Left lung (tissue), 14 donors: ENCODE measurements at places on chromosomes 4 and X. TPM values are rescaled to one million over a fixed set of nuclear protein-coding genes. Genes with fewer than 3 reads are reported as not detected.

The WDR1 gene
- 303 TPM for total RNA-seq

The TMEM156 gene
- total RNA-seq, result 1.1 TPM

The LNX1 gene
- 2.5 TPM for total RNA-seq

The STPG2 gene
- total RNA-seq, result 0.76 TPM

The FAM184B gene
- total RNA-seq, result 0.06 TPM

The ALAS2 gene
- 1.0 TPM for total RNA-seq

The PLK4 gene
- total RNA-seq, result 5.8 TPM

The FHIP1A gene
- total RNA-seq, result 20.0 TPM

DNA sequence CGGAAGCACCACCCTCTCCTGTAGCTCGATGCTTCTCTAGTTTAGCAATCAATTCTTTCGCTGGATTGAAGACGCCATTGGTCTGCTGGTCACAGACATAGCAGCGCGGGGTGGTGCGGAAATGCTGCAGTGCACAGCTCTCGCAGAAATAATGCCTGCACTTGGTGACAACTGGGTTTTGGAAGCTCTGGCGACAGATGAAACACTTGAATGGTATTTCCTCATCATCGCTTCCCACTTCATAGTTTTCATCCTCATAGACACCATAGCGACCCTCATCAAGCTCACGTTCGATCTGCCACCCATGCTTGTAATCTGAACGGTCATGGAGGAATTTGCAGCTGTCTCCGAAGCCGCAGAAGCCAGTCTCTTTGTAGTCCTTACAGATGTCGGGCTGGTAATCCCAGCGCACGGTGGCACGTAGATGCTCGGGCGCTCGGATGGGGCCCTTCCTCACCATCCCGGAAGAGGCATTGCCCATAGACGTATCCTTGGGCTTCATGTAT, 854 bp downstream of the RNF113A start:
- peak; percentile 21 for DNase-seq

GRCh38 chrX:13014111-13015096, 30.0 kb downstream of the FAM9C start:
- no peak for DNase-seq

- DNase-seq, result no peak
Observed at GRCh38 chrX:155215443-155216178, 649 bp upstream of the VBP1 start.

DNA sequence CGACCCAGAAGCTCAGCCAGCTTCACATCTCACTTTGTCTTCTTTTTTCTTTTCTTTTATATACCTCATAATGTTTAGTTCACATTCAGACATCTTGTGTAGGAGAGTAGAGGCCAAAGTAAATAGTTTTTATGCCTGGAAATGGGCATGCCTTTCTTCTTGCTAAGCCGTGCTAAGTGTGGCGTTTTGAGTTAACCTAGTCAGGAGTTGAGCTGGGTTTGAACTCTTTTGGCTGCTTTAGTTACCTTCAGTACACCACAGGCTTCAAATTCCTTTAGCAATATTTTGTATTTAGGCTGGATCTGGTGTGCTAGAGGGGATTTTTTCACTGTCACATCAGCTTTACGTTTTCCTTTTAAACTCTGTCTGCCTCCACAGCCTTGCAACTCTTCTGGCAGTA, 300.8 kb downstream of the ZNF674 start:
- DNase-seq, result no peak

GRCh38 chr4:33512397-33512796, 2731.9 kb downstream of the ARAP2 start:
- no peak for DNase-seq

DNA sequence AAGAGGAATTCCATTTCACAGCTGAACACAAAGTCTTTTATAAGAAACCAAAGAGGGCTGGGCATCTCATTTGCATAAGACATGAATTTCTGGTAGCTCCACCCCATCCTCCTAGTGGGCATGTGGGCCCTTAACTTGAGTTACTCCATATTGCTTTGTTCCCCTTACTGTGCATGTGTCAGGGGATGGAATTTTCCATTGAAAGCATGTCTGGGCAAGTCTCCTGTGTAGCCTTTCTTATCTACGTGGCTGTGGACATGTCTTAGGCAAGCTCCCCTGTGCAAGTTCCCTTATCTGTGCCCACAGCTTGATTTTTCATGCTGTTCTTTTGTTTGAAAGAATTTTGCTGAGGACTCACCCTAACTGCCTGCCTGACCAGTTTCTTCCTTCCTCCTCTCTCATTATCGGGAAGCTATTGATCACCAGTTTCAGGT, 123.5 kb upstream of the JADE1 start:
- no peak for DNase-seq

- no peak for DNase-seq
Observed at GRCh38 chr4:139849219-139849618, 183.6 kb downstream of the MGST2 start.

DNA sequence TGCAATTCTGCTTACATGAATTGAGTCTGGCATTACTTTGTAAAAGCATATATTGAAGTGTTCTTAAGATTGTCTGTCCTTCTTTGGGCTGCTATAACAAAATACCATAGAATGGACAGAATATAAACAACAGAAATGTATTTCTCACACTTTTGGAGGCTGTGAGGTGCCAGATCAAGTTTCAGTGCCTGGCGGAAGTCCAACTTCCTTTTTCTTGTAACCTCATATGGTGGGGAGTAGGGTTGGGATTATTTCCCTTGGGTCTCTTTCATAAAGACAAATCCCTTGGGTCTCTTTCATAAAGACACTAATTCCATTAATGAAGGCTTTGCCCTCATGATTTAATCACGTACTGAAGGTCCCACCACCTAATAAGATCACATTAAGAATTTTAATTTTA, 199.3 kb upstream of the GRID2 start:
- no peak for DNase-seq

DNA sequence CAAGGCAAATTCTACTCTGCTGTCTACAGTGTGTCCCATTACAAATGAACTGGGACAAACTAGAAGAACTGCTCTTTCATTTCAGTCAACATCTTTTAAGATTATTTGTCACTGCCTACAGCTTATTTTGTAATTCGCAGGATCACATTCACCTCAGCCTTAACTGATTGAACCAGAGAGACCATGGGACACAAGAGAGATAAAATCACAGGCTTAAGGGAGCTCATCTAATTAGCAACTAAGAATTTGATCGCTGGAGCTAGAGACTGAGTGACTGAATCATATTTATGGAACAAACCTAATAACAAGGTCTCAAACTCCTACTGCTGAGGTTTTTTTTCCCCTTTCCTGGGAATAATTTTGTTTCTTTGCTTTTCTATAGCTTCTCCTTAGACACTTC, 898.2 kb downstream of the PCDH18 start:
- DNase-seq, result no peak
